ENCODE measurements at places on chromosomes 11 and 22.

DNA sequence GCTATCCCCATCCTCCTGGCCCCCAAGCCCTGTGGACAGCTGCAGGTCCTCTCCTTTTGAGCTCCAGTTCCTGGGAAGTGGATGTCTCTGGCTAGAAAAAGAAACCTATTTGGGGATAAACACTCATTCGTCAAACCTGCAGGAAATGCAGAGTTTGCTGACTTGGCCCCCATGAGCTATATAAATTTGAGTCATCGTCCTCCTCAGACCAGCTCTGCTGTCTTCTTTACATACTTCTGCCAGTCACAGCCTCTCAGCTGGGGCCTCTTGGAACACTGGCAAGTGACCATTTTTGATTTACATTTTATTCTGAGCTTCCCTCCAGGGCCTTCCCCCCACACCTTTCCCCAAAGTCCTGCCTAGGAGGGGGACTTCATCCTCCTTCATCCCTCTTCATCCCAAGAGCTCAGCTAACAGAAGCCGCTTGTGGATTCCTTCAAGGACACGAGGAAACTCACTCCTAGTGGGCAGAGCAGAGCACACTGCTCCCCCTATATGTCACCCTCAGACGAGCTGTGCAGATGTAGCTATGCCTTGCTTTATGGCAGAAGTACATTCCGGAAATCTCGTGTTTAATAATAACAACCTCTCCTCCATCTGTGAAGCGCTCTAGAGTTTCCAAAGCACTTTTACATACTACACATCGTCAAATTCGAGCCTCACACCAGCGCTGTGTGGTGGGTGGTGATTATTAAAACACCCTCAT is 131.8 kb downstream of the FEZ1 start:
- DNase-seq, result no peak

GRCh38 chr11:95991545-95991944 is 67.6 kb upstream of the MTMR2 start:
- DNase-seq, result no peak

- DNase-seq, result no peak
Measured at GRCh38 chr11:61447601-61448551, 18.0 kb downstream of the SDHAF2 start.

DNA sequence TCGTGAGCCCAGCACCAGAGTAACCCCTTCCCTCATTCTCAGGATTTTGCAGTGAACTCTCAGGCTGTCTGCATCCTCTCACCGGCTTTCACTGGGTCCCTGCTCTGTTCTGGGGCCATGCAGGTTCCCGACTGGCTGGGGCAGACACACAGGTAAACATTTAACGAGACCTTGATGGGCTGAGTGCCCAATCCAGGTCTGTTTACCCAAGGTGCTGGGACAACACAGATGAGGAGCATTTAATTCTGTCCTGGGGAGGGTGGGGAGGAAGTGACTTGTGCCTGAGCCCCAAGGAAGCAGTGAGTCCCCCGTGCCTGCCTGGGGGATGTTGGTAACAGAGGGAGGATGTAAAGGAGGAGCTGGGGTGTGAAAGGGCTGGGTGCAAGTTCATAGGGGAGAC is 4.4 kb downstream of the BIK start:
- DNase-seq, result no peak

GRCh38 chr11:117431436-117431835 is 103.8 kb downstream of the CEP164 start:
- no peak for DNase-seq

- DNase-seq, result no peak
Measured at GRCh38 chr22:38401336-38402084, 53.5 kb downstream of the KCNJ4 start.

DNA sequence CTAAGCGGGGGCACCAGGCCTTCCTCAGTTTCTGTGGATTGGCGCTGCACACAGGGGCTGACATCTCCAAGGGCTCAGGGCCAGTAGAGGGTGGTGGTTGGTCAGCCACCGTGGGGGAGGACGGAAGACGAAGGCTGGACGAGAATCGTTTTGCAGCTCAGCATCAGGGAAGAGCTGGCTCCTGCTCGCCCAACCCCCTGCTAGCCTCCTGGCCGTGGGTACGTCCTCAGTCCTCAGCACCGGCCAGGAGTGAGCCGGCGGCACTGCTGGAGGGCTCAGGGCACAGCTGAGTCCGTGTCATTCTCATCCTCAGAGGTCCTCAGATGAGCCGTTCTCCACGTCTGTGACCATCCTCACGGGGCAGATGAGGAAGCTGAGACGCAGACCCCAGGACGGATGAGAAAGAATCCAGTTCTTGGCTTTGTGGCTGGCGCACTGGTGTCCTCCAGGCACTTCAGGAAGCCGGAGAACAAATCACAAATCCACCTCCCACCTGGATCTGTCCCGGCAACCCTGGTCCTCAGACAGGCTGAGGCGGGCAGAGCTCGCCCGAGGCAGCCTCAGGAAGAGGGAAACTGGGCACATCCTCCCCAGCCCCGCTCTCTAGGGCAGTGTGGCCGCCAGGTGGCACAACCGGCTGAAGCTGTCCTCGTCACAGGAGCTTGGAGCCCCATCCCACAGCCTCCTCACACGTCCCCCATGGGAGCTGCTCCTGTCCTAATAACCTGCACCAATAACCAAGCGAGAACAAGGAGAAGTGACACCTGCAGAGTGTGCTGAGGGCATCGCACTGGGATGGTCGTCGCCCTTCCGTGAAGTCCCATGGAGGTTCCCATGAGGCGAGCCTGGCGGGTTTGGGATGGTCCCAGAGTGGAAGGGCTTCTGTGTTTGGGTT is 393.7 kb downstream of the BRD1 start:
- no peak for DNase-seq

GRCh38 chr22:24761888-24762675 is 12.4 kb downstream of the PIWIL3 start:
- no peak for DNase-seq

GRCh38 chr22:35756722-35757121 is 39.0 kb downstream of the APOL5 start:
- DNase-seq, result no peak

- no peak for DNase-seq
Measured at GRCh38 chr11:129278586-129279319, 86.6 kb upstream of the ARHGAP32 start.

DNA sequence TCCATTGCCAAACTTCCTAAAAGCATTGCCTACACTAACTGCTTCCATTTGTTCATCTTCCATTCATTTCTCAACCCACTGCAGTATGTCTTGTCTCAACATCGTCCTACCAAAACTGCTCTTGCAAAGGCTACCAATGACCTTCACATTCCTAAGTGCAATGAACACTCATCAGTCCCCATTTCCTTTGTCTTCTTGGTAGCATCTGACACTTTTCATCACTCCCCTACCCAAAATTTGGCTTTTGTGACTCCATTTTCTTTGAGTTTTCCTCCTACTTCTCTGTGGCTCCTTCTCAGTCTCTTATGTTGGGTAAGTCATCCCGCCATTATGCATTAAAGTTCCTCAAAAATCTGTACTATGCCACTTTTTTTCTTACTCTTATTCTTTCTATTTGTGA is 135.4 kb downstream of the CCDC81 start:
- no peak for DNase-seq

DNA sequence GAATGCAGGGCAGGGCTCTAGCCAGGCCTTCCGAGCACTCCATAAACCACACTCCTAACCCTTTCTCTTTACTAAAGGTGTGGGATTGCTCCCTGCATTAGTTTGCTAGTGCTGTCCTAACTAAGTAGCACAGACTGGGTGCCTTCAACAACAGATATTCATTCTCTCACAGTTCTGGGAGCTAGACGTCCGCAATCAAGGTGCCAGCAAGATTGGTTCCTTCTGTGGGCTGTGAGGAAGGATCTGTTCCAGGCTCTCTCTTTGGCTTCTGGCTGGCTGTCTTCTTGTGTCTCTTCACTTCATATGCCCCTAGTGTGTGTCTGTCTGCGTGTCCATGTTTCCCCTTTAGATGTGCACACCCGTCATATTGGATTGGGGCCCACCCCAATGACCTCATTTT is 59.8 kb downstream of the GALNT18 start:
- DNase-seq, result no peak

DNA sequence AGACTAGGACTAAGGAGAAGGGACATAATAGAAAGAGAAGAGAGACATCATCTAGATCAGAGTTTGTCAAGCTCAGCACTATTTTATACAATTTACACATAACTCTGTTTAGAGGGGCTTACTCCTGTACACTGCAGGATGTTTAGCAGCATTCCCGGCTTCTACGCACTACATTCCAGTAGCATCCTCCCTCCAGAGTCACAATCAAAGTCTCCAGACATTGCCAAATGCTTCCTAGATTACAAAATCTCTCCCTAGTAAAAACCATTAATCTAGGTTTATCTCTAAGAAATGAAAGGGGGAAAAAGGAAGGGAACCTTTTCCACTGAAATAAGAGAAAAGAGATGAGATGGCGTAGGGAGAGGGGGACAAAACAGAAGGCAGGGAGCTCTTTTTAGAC is 4.0 kb downstream of the USP28 start:
- no peak for DNase-seq

DNA sequence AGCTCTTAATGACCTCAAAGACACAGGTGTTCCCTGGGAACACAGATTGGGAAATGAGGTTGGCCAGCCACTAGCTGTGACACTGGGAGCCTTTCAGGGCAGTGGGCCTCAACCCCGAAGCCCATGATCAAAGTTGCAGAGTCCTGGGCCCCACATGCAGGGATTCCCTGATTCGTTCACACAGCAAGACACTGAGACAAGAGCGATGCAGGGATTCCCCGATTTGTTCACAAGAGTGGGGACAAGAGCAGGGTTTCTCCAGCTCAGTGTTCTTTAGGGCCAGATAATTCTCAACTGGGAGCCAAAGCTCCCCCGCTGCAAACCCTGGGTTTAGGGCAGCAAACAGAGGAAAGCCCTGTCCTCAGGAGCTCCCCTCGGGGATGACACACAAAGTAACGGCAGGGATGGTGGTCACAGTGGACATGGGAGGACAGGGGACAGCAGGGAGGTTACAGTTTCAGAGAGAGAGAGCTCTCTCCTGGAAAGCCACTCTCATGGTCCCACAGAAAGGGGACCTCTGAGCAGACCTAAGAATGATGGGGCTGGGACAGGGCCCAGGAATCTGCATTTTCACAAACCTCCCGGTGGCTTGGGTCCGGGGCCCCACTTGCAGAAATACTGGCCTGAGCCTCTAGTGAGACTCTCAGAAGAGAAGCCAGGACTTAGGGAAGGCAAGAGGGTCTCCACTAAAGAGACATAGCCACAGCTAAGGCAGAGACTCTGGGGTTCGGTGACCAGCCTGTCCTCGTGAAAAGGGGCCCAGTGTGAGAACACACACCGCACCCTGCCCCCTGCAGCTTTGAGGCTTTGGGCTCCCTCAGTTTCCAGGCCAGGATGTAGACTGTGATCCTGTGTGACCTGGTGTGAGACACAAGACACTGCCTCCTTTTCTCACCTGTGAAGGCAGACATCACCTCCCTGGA is 7.4 kb upstream of the GNAZ start:
- DNase-seq, result no peak

DNA sequence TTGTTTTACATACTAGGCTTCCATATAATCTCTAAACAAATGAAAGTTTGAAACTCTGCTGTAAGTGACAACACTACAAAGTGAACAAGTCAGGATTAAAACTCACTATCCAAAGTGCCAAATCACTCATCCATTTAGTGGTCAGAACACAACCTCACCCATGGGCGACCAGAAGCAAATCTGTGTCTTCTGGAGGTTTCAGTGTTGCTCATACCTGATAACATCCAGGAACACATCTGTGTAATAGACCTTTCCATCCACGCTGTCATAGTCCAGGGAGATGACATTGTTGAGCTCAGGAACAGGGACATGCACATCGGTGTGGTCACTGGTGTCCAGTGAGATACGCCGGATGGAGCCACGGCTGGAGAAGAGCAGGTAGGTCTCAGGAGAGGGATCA is 28.5 kb upstream of the CKAP5 start:
- DNase-seq, result no peak

DNA sequence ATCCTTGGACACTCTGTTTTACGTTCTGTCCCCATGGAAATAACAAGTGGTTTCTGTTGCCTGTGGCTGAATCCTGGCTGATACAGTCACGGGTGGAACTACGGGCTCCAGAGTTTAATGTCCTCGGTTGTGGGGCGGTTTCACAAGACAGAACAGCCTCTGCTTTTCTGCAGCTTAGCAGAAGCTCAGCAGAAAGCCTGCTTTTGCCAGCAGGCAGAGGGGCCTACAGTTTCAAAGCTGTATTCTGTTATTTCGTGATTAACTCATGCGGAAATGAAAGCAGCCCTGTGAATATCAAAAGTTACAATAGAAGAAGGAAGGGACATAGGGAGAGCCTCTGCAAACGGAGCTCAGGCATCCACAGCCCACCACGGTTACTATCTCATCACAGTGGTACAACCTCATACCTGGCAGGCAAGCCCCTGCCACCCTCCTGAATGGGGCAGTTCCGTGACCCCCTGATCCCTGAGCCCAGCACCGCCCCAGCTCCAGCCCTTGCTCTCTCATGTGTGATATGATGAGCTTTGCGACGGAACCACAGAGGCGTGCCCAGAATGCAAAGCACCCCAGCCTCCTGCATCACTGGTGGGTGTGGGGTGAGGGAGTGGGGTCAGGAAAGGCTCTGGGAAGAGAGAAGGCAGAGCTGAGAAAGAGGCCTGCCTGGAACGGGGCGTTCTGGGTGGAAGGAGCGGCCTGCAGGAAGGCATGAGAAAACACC is 360.6 kb downstream of the BRD1 start:
- DNase-seq, result no peak

DNA sequence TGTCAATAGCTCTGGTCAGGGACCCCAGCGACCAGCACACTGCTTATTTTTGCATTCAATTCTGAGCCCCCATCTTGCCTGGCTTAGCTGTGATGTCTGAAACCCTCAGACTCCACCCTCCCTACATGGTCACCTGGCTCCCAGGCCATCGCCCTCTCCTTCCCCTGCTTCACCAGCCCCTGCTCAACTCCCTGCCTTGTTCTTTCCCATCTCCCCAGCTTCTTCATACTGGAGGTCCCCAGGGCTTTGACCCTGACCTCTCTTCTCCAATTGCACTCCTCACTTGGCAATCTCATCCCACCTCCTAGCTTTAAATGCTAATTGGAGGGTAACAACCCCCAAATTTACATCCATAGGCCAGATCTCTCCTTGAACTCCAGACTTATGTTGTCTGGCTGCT is 84.3 kb upstream of the GNAZ start:
- no peak for DNase-seq

DNA sequence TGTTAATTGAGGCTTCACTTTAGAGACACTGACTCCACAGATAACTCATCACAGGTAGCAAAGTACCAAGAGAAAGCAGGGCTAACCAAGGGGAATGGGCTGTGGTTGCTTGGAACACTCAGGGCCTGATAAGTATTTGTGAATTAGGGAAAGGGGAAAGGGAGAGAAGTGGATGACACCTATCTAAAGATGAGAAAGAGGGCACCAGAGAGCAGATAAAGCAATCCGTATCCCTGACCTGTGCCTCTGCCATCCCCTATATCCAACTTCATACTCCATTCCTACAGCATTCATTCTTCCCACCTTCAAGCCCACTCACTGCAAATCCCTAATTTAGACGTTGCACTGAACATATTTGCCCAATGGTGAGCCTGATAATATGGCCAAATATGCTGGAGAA is 43.0 kb upstream of the API5 start:
- DNase-seq, result no peak

Measured in CD4-positive, alpha-beta T cell treated with Interleukin-6 at 100 ng/mL for 8 hours (primary cell).